ENCODE measurements at places on chromosomes 7 and 10.

- no peak for DNase-seq
Observed at GRCh38 chr7:16984375-16984774, 102.6 kb upstream of the AGR3 start.

DNA sequence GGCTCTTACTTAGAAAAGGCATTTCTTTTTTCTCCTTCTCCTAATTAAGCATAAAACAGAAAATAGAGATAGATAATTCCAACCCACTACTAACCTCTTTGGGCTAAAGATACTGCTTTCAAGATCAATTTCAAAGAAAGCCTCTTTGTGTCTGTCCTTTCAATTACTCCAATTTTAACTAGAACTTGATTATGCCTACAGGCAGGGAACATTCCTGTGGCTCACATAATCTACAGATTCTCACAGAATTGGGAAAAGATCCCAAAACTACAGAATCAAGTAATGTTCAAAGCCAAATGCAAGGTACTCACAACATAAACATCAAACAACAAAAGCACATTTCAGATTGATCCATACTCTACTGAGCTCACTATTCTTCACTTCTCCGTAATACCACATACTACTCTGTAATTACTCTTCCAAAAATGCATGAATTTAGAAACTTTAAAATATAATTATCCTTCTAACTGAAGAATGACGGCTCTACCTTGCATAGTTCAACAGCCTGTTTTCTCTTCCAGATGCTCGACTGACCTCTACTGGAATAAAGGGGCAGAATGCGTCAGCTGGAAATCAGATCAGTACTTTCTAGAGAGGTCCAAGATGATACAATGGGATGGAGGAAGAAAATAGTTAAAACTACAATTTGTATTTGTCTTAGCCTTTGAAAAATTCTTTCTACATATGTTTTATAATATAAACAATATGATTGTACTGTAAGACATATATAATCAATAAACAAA lies 3.9 kb downstream of the MTERF1 start:
- DNase-seq = no peak

- no peak for DNase-seq
Observed at GRCh38 chr7:92613720-92614119, 23.5 kb upstream of the FAM133B start.

GRCh38 chr10:60576130-60577069 lies 186.7 kb upstream of the ANK3 start:
- no peak for DNase-seq

GRCh38 chr10:103493362-103493915 lies at the start of gene NEURL1:
TSS of gene NEURL1 (plus strand) at chr10:103493705. CDS start at chr10:103494388, 683 bp downstream.
- peak; percentile 55 for DNase-seq

DNA sequence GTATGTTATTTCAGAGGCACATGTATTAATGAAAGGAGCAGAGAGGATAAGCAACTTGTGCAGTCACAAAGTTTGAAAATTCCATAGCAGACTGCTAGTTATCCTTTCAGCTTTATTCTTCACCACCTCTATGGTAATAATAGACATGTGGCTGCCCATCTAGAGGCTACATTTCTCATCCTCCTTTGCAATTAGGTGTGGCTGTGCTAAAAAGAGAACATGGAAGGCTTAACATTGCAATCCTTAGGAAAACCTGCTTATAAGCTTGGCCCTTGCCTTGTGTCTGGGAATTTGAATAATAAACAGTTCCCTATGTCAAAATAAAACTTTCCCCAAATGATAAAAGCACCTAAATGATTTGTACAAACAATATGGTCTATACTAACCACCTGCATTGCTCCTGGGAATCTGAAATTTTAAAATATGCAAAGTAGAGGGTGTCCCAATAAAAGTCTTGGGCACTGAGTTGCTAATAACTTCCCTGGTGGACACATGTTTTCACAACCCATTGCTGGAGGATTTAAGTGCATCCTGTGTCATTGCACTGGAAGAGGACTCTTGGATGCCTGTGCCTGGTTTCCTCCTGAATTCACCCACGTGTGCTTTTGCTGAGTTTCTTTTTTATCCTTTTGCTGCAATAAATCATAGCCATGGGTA lies 30.5 kb downstream of the IL6 start:
- DNase-seq = no peak

- no peak for DNase-seq
Observed at GRCh38 chr10:83932245-83932644, 207.1 kb upstream of the GHITM start.

DNA sequence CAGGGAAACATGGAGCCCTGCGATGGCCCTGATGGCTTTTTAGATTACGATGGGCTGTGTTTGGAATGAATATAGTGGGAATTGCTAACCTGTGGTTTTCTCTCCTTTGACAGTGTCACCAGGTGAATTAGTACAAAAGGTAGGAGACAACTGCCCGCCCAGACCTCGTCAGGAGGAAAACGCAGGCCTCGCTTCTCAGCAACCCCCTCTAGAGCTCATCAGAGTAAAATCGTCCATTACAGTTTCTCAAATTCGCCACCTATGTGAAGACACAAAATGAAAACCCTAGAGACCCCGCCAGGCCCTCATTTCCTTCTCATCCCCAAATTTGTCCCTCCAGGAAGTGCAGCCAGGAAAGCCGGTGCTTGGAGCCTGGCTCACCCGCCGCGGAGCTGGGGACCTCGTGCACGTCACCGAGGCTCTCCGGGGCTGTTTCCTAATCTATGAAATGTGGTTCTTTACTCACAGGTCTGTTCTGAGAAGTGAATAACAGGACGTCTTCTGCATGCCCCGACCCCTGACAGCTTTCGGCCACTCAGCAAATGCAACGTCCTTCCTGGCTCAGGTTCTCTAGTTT lies 143.7 kb downstream of the VIPR2 start:
- DNase-seq = no peak

DNA sequence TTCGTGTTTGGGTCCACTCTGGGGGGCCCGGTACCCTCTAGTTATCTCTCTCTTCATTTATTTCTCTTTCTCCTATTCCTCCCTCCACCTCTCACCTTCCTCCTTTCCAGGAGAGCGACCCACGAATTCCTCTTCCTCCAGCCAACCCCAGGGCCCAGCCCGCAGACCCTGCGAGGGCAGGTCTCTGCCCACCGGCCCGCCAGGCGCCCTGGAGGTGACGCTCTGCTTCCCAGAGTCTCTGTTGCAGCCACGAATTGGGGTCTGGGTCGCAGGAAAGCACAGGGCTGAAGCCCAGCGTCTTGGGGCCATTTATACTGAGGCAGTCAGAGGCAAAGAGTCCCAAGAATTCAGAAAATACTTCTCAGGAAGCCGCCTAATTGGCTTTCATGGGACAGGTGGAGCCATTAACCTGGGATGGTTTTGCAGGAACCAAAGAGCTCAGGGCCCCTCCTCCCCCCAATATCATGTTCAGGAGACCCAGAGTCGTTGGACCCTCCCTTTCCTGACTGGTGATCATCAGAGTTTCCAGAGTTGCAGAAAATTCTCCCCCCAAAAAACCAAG lies 2.7 kb upstream of the EN2 start:
- peak; percentile 16 for DNase-seq

DNA sequence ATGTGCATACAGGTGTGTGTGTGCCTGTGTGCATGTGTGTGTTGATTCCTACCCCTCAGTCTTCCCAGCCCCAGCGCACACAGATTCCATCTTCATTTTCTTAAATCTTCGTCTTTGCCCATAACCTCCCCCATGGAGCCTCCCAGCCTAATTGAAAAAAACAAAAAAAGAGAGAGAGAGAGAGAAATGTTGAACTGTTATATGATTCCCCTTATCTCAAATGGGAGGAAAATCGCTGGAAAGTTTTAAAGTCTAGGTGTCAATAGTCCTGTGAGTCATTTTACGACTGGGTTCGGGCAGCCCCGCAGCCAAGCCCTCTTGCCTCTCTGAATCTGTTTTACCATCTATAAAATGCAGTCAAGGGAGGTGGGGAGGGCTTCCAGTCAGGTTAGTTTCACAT lies 60.9 kb downstream of the SPOCK2 start:
- no peak for DNase-seq

- DNase-seq = no peak
Observed at GRCh38 chr10:24469993-24470392, 253.7 kb downstream of the ARHGAP21 start.

GRCh38 chr7:30880125-30880720 lies 31.4 kb upstream of the AQP1 start:
- DNase-seq = no peak

DNA sequence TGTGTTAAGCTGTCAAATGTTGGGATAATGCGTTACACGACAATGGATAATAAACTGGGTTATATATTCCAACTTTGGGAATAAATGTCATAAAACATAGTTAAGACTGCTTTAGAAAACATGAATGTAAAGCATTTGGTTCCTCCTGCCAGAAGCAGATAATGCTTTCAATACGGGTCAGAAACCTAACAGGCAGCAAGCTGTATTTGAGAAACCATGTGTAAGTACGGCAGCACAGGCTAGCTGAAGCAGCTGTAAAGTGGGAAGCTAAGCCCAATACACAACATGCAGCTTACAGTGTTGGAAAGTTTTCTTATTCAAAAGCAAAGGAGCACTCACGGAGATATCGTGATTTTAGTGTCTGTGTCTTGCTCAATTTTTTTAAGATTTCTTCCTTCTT lies 46.5 kb downstream of the MALSU1 start:
- peak; percentile 33 for DNase-seq

DNA sequence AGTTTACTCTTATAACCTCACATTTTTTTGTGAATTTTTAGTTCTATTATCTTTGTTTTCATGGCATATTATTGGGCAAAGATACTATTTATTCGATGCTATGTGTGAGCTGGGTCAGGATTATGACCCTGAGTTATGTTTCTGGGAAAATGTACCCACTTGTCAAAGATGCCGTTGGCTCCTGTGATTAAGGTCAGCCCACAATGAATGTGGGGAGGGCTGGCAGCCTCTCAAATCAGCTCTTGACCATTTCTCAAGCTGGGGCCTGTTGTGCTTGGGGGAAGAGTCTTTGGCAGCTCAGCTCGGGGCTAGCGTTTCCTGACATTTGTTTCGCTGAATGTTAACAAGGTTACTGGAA lies 97.5 kb downstream of the TCF7L2 start:
- DNase-seq = no peak

DNA sequence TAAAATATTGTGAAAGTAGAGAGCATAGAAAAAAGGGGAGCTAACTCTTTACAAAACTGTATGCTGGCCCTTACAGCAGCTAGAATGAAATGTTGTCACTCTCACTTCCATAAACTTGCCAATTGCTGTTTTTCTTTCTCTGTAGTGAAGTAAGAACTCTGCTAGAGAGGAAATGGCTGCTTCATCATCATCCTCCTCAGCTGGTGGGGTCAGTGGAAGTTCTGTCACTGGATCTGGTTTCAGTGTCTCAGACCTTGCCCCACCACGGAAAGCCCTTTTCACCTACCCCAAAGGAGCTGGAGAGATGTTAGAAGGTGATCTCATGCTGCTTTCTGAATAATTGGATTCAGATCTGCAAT lies 7.6 kb upstream of the ASCC1 start:
- DNase-seq = peak; percentile 34

GRCh38 chr7:77315182-77315591 lies 101.0 kb downstream of the GSAP start:
- no peak for DNase-seq

GRCh38 chr10:48523212-48523819 lies 81.6 kb downstream of the ARHGAP22 start:
- no peak for DNase-seq

- DNase-seq = no peak
Observed at GRCh38 chr10:47456794-47457527, 27.0 kb downstream of the ANXA8 start.

DNA sequence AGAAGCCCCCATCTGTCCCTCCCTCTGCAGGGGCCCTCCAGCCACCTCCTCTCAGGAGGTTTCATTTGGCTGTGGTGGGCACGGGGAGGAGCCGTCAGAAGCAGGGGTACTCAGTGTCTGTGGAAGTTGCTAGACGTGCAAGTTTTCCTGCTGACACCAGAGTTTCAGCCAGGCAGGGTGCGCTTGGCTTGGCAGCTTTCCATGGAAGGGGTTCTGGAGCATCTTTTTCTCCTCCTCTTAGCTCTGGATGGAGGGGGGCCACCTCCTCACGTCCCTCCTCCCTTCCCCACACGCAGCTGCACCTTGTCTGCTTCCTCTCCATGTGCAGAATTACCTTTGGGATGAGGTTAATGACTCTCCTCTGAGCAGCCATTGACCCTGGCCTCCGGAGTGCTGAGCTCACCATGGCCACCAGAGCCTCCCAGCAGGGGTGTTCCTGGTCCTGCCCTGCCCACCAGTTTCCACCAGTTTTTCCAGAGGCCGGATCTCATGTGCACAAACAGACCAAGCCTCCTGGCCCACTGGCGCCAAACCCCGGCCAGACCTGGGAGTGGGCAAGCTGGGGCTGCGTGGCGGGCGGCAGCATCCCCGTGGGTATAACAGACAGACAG lies 579.8 kb upstream of the FOXK1 start:
- DNase-seq = no peak

- no peak for DNase-seq
Observed at GRCh38 chr10:122559228-122559627, 1.3 kb upstream of the DMBT1 start.

GRCh38 chr7:147912946-147913638 lies 677.5 kb upstream of the C7orf33 start:
- DNase-seq = no peak

DNA sequence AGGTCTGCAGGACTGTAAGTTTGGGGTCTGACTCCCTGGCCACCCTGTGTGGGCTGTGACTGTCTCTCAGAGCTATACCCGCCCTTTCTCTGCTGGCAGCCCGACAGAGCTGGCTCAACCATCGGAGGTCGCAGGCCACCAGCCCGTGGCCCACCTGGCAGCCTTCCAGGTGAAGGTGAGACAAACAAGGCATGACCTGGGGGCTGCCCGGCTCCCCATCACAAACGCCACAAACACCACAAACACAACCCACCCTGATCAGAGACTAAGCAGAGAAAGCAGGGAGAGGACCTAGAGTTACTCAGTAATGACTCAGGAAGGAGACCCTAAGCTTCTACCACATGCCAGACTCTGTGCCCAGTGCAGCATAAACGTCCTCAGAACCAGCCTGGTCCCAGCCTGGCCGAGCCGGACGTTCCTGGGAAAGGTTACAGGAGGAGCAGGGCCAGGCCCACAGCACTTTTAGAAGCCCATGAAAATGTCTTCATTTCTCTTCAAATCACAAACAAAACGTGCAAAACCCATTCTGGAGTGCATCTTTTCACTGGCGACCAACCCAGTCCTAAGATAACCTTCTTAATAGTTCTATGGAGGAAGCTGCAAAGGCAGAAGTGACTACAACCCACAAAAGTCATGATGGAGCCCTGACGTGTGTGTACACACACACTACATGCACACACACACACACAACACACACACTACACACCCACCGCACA lies 66.8 kb downstream of the MKI67 start:
- DNase-seq = no peak

- no peak for DNase-seq
Observed at GRCh38 chr10:85542936-85543730, 823.5 kb downstream of the GRID1 start.

DNA sequence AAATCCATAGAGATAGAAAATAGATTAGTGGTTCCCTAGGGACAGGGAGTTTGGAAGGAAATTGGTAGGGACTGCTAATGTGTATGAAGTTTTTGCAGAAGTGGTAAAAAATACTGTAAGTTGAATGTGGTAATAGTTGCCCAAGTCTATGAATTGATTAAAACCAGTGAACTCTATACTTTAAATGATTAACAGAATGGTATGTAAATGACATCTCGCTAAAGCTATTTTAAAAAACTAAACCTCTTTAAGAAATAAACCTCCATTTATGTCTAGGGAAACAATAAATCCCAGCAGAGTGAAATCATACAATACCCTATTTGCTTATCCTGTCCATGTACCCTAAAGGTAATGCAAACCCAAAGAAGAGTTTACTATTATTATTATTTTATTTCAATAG lies 61.4 kb downstream of the IPMK start:
- DNase-seq = no peak

All from B cell (primary cell).